H9 (cell line): ENCODE measurements at places on chromosomes 1 and 21. TPM values are rescaled to one million over a fixed set of nuclear protein-coding genes. Genes with fewer than 3 reads are reported as not detected.

- no peak overlapping the region for H3K4me3 ChIP-seq
- DNase-seq: no peak
- H3K27ac ChIP-seq: no peak overlapping the region
- H3K4me1 ChIP-seq: no peaks in the 10 kb centered on the region
- peaks cover 14% of the 10 kb centered on the region; the same call in 1 of the 2 replicates for H3K36me3 ChIP-seq
Measured at GRCh38 chr1:4612991-4613390, 41.4 kb upstream of the AJAP1 start.

DNA sequence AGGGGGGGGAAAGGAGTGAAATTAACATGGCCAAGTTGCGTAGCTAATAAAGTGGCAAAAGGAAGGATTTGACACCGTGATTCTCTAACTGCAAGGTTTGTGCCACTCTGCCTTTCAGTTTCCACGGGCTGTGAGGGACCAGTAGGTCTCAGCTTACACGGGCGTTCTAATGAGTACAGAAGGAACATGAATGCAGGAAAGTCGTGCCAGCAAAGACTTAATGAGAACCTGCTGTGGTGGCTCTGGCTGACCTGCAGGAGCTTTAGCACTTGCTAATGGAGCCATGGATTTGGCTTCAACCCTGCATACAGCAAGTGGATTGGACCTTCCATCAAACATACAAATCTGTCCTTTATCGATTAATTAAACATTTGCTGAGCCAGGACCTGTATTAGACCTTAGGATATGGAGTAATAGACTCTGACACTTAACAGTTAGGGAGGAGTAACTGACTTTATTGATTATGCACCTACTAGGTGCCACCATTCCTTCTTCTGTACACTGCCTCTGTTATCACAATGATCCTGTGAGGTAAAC is 15.1 kb upstream of the PITHD1 start:
- peaks cover 54% of the 10 kb centered on the region for H3K36me3 ChIP-seq
- no peak overlapping the region for H3K4me3 ChIP-seq
- no peak for DNase-seq
- H3K27me3 ChIP-seq: no peaks in the 10 kb centered on the region

GRCh38 chr1:163163881-163164582 is 38.7 kb downstream of the RGS5 start:
- no peak overlapping the region for H3K27ac ChIP-seq
- H3K4me3 ChIP-seq: no peak overlapping the region
- no peak for DNase-seq
- no peaks in the 10 kb centered on the region for H3K27me3 ChIP-seq
- H3K36me3 ChIP-seq: peaks cover 1% of the 10 kb centered on the region; the same call in 2 of the 3 replicates

DNA sequence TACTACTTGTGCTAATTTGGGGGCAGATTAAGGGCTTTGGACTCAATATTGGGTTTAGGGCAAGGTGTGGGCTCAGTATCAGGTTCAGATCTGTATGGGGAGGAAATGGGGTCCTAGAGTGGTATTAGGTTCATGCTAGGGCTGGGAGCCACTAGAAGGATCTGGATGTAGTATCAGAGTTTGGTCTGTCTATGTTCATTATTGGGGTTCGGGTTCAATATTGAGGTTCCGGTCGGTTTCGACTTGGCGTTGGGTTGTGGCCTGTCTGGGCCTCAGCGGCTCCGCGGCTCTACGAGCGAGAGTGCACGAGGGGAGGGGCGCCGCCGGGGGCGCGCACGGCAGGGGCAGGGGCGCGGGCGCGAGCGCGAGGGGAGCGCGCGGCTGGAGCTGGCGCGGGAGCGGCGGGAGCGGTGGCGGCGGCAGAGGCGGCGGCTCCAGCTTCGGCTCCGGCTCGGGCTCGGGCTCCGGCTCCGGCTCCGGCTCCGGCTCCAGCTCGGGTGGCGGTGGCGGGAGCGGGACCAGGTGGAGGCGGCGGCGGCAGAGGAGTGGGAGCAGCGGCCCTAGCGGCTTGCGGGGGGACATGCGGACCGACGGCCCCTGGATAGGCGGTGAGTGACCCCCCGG is at the start of gene PTPRF:
Gene PTPRF, plus strand, starts transcription at position 401 of the 624 bp plus-strand sequence. CDS start 14,193 bp downstream, outside the sequence.
- no peak within 1 kb of the TSS for H3K27ac ChIP-seq
- H3K36me3 ChIP-seq: peaks cover 7% of the 10 kb centered on the region
- no peaks in the 10 kb centered on the region; the same call in 1 of the 2 replicates for H3K27me3 ChIP-seq
- peak; percentile 69 for DNase-seq
- peak within 1 kb of the TSS; percentile 91 for H3K4me3 ChIP-seq

GRCh38 chr1:10979483-10979920 is 33.0 kb upstream of the TARDBP start:
- peaks cover 2% of the 10 kb centered on the region; the same call in 1 of the 2 replicates for H3K4me1 ChIP-seq
- peak overlapping the region; percentile 66; the same call in 1 of the 3 replicates for H3K4me3 ChIP-seq
- H3K27ac ChIP-seq: no peak overlapping the region
- DNase-seq: no peak

- DNase-seq: no peak
- no peaks in the 10 kb centered on the region for H3K4me1 ChIP-seq
- H3K27ac ChIP-seq: peak overlapping the region; percentile 48
- no peaks in the 10 kb centered on the region for H3K27me3 ChIP-seq
- H3K36me3 ChIP-seq: peaks cover 84% of the 10 kb centered on the region
- peak overlapping the region; percentile 63 for H3K4me3 ChIP-seq
Measured at GRCh38 chr1:173863224-173864161, 4.3 kb downstream of the GAS5 start.

DNA sequence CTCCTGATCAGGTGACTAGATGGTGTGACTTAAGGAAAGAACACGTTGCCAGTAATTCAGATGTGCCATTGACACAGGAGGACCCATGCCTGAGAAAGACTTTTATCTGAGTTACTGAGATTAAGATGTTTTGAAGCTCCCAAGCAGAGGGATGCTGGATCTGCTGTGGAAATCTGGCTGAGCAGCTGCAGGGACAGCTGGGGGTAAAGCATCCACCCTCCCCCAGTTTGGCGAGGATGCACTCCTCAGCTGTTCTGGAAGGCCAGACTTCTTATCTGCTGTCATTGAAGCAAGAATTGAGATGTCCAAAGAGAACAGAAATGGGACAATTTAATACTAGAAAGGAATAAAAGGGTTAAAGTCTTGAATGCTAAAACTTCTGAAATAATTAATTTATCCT is 25.7 kb downstream of the TTC3 start:
- no peak for DNase-seq
- no peaks in the 10 kb centered on the region for H3K4me1 ChIP-seq
- no peak overlapping the region for H3K4me3 ChIP-seq
- no peaks in the 10 kb centered on the region for H3K27me3 ChIP-seq
- no peak overlapping the region for H3K27ac ChIP-seq

- no peak overlapping the region for H3K27ac ChIP-seq
- no peaks in the 10 kb centered on the region for H3K27me3 ChIP-seq
- H3K36me3 ChIP-seq: no peaks in the 10 kb centered on the region
- DNase-seq: no peak
- no peak overlapping the region for H3K4me3 ChIP-seq
Measured at GRCh38 chr1:71676979-71677925, 596.4 kb upstream of the ZRANB2 start.

- DNase-seq: no peak
- H3K27me3 ChIP-seq: no peaks in the 10 kb centered on the region
- no peak overlapping the region for H3K4me3 ChIP-seq
- H3K27ac ChIP-seq: no peak overlapping the region
- H3K36me3 ChIP-seq: no peaks in the 10 kb centered on the region
- H3K4me1 ChIP-seq: no peaks in the 10 kb centered on the region; the same call in 1 of the 2 replicates
Measured at GRCh38 chr1:17061486-17061885, 7.7 kb upstream of the SDHB start.

- no peaks in the 10 kb centered on the region for H3K4me1 ChIP-seq
- H3K27me3 ChIP-seq: no peaks in the 10 kb centered on the region
- no peak overlapping the region for H3K27ac ChIP-seq
- no peak for DNase-seq
Measured at GRCh38 chr1:222382171-222382570, 165.7 kb downstream of the HHIPL2 start.

ADAMTSL4 gene
- total RNA-seq: 4.6 and 6.1 TPM in 2 replicates

TMEM82 gene
- total RNA-seq: 1.0 and 1.4 TPM in 2 replicates

OVAAL gene
- total RNA-seq: not detected in 2 replicates

GJA9 gene
- not detected in 2 replicates for total RNA-seq

ITGB2 gene
- 0.61 and 1.1 TPM in 2 replicates for total RNA-seq

C2CD4D gene
- total RNA-seq: 0.79 and 0.86 TPM in 2 replicates
